ENCODE measurements at places on chromosomes 4 and X. TPM values are rescaled to one million over a fixed set of nuclear protein-coding genes. Genes with fewer than 3 reads are reported as not detected.
A peak's percentile ranks its signal among the peaks of the same experiment; 100 is the strongest.

GRCh38 chrX:15465896-15466651 is 27.1 kb downstream of the PIR start:
- peak; percentile 5 for DNase-seq

The RAB9A gene
- total RNA-seq, result 22.8 TPM

DNA sequence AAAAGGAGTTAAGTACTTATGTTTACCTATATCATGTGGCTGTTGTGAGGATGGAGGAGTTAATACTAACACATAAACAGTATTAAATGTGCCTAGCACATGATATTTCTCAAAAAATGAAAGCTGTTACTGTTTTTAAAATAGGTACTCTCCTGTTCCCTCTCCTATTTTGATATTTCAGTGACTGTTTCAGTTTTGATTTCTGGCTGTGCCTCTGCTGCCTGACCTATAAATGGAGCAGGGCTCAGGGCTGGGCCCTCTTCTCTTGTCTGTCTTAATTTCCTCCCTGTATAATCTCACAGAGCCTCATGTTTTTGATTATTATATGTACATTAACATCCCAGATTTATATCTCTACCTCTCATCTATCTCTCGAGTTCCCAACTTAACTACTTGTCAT is 93.3 kb downstream of the UGT8 start:
- DNase-seq, result no peak

The CTAG1A gene
- not detected for total RNA-seq

The TRIM60 gene
- total RNA-seq, result not detected

GRCh38 chr4:151035911-151036310 is 20.8 kb upstream of the LRBA start:
- no peak for DNase-seq

GRCh38 chrX:94204524-94204923 is 530.5 kb downstream of the FAM133A start:
- no peak for DNase-seq

DNA sequence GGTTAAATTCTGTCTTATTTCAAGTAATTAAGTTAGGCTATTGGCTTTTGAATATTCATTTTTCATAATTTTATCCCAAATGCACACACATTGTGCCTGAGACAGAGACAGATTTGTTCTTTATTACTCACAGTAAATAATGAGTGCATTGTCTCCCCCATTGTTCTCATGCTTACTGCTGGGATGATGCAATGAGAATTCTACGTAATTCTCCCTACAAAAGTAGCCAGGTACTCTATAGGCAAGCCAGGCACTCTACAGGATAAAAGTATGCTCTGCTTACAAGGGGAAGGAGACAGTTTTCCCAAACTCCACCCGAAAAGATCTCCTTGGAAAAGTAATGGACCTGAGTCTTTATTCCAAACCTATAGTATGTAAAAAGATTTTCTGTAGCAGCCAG is 1890.7 kb upstream of the PCDH10 start:
- DNase-seq, result no peak

The GAGE12F gene
- total RNA-seq, result not detected

GRCh38 chr4:180557348-180557747 is 1685.9 kb upstream of the TENM3 start:
- DNase-seq, result no peak

The SOX3 gene
- not detected for total RNA-seq

The TLR2 gene
- 2.6 TPM for total RNA-seq
